ENCODE measurements at places on chromosomes 5 and 9.
A peak's percentile ranks its signal among the peaks of the same experiment; 100 is the strongest.

DNA sequence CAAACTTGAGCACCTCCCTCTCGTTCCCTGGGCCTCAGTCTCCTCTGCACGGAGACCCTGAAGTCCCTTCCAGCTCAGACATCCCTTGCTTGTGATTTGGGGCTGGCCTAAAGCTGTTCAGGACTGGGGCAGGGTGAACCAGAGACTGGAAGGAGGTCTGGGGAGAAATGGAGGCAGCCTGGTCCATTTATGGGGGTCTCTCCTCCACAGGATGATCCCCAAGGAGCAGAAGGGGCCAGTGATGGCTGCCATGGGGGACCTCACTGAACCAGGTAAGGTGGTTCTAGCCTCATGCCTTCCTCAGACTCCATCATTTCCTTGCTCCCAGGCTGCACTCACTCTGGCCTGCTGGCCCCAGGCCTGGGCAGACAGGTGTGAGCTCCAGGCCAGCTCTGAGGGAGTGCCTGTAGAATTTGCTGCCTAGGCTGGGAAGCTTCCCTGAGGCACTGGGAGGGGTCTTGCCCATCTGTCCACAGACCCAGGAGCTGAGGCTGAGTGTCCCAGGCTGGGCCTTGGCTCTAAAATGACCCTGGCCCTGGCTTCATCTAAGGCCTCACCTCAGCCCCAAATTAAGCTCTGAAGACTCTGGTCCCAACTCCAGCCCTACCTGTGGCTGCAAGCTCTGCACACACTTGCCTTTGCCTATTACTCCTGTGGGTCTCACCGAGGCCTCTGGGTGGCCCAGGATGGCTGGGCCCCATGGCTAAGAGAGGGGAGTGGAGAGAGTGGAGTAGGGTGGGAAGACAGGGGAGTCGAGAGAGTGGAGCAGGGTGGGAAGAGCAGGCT is 1.9 kb downstream of the MYOZ3 start:
- no peak for DNase-seq

DNA sequence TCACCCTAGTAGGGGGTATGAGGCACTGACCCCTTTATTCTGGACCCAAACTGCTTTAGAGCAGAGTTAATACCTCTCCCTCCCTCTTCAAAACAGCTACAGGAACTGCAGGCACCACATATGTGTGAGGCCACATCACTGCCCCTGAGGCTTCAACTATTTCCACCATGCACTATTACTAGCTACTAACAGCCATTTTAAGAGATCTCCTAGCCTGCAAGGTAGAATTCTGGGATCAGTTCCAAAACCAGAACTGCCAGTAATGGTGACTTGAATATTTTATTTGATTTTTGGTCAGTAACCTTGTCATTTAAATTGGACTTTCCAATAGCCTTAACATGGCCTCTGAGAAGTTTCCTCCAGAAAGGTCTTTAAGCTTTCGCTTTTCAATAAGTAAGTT is 55.3 kb upstream of the FSD1L start:
- DNase-seq: no peak

- no peak for DNase-seq
Measured at GRCh38 chr9:8389531-8389930, 590.0 kb upstream of the DMAC1 start.

DNA sequence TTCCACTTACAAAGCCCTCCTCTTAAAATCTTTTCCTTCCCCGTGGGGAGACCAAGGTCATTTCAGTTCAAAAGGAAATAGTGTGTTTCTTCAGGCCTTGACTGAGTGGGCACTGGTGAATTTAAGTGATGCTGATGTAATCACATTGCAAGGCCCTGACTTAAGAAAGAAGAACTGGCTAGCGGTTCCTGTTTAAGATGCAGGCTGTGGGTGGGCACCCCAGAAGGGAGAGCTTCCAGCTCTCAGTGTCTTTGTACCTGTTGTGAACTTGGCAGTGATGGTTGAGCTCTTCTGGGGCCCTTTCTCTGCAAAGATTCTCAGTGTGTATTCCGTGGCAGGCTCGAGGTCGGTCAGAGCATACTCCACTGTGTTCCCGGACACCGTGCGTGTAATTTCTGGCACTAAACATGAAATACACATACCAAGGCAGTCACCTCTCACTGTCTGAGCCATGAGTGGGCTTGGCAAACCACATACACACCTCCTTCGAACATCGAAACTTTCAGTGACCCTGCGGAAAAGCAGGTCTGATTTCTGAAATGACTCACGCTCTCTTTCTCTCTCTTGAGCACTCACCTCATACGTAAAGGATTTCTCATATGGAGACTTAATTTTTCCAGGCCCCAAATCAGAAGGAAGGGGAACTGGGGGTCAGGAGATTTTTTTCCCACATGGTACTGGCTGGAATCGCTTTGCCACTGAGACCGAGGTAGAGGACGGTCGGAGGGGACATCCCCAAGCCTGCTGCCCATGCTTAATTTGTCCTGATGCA is 81.9 kb downstream of the TNC start:
- DNase-seq: peak; percentile 9

- DNase-seq: no peak
Measured at GRCh38 chr9:13716090-13716489, 436.6 kb upstream of the MPDZ start.

- DNase-seq: no peak
Measured at GRCh38 chr5:87411973-87412629, 629 bp downstream of the CCNH start.

DNA sequence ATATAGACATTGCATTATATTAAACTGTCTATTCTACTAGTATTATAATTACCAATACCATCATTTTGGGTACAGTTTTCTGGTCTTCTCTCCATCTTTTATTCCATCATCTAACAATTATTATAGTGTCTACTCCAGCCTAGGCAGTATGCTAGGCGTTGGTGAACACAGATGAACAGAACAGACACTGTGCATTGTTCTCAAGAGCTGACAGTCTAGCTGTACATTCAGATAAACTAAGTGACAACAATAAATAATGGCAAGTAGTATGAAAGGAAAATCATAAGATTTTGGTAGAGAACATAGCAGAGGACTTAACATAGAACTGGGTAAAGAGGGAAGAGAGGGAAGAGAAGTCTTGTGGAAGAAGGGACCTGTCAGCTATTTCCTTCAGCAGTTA is 12.5 kb upstream of the SGCD start:
- no peak for DNase-seq

DNA sequence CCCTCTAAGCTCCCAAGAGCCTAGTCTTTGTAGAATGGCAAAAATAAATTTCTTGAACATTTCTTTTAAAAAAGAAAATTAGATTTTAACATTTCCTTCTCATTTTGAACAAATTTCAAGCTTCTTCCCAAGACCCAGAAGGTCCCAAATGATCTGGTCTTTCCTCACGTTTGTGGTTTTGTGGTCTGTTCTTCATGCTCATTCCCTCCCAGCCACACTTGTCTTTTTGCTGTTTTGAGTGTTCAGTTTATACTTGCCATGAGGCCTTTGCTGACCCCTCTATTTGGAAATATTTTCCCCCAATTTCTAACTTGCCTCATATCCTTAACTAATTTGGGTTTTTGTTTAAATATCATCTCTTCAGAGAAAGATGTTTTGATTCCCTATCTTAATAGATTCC is 133.4 kb upstream of the PAPPA start:
- DNase-seq: no peak

DNA sequence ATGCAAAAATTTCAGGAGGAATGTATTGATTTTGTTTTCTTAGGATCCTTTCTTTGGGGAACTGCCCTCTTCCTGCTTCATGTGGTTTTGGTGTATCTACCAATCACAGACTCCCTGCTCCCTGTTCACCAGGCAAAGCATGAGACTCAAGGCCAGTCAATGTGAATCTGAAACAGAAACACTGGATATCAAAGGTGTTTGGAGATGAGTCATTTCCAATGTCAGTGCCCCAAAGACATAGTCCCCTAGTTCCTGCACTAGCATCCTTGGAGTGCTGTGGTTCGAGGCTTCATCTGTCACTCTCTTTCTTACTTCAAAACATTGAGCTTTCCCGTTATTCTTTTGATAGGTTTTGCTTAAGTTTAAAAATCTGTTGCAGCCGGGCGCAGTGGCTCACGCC is 8.1 kb downstream of the PPP3R2 start:
- no peak for DNase-seq
